Stimulated activated CD8-positive, alpha-beta memory T cell treated with anti-CD3 and anti-CD28 coated beads, Interleukin-7, amount 100 ng/mL, for 1 hour (primary cell): ENCODE measurements at places on chromosomes 4 and X.

DNA sequence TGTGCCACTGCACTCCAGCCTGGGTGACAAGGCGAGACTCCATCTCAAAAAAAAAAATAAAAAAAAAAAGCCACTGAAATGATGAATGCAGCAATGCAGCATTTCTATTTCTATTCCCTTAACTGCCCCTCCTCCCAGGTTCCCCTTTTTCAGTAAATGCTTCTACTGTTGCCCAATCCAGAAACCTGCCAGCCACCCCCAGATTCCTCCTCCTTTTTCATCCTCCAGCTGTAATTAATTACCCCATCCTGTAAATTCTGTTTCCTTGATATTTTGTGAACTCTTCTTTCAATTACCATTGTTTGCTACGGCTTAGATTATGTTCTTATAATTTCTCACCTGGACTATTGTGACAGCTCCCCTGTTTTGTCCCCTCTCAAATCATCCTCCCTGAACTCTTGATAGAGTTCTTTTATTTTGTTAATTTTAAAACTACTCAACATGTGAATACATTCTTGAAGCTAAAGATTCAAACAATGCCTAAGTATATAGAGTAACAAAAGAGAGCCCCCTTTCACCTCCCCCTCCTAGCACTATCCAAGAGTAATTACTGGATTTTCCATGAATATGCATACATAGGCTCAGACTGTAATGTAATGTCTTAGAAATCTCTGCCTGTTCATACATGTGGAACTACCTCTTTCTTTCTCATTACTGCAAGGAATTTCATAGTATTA is 140.6 kb upstream of the GPC4 start:
- no peak for DNase-seq

- DNase-seq = no peak
These were observed 609 bp upstream of the SLC25A6 start for GRCh38 chrX:1392376-1393068.

- no peak for DNase-seq
These were observed 6.5 kb upstream of the USP46 start for GRCh38 chr4:52665592-52665991.

DNA sequence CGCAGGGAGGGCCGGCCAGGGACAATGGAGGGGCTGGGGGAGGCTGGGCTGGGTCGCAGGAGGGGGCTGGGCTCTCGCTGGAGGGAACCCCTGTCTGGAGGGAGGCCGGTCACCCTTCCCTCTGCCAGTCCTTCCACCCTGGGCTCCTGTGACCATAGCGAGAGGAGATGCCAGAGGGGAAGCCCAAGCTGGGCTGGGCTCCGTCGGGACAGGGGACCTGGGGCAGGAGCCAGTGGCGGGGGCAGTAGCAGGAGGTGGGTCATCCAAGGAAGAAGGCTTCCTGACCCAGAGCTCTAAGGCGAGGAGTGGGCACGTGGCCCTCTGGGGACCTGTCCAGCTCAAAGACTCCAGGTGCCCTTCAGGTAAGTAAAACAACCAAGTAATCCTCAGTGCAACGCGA is 16.9 kb downstream of the CTAG1B start:
- DNase-seq = no peak

- no peak for DNase-seq
These were observed 278 bp downstream of the RELL1 start for GRCh38 chr4:37685823-37686372.

- no peak for DNase-seq
These were observed 22.4 kb downstream of the GK2 start for GRCh38 chr4:79385641-79386040.

- DNase-seq = no peak
These were observed 22.5 kb upstream of the PRDX4 start for GRCh38 chrX:23644744-23645143.

- DNase-seq = no peak
These were observed 42.5 kb downstream of the LAMP2 start for GRCh38 chrX:120426599-120426998.

DNA sequence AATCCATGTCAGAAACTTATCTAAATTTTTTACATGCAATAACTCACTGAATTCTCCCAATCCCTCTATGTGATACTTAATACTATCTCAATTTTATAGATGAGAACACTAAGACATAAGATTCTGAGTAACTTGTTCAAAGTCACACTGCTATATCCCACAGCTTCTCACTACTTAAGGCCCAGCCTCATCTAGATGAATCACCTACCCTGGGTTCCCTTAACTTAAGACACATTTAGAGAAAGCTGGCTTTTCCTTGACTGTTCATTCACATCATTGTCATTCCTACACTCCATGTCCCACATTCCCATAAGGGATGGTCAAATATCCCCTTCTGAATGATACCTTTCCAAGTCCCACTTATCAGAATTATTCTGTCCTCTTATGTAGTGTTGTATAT is 21.0 kb downstream of the TNIP3 start:
- DNase-seq = no peak
